ENCODE measurements at places on chromosomes 7 and 10.

DNA sequence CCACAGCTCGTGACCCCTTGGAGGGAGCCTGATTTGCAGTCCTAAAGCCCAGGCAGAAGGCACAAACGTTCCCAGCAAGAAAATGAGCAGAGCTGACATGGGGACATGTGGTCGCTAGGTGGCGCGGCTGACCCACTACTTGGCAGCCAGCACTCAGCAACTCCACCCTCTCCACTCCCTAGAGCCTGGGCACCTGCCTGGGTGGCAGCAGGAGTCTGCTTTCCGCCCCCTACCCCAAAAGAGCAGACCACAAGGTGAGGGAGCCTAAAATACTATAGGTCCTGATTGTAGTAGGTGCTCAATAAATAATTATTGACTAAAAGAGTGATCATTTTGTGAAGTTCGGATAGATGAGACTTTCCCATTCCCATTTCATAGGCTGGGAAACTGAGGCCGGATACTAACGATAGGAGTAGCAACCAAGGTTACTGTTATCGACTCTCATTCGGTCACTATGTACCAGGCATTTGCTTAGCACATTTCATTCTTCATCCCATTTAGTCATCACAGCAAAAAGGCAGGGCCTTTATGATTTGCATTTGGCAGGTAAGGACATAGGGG is 57.4 kb downstream of the NEUROG3 start:
- DNase-seq, result peak; percentile 83

- no peak for DNase-seq
Measured at GRCh38 chr7:157022681-157023588, 12.5 kb upstream of the MNX1 start.

GRCh38 chr7:3083350-3083749 is 39.7 kb upstream of the CARD11 start:
- no peak for DNase-seq

- DNase-seq, result no peak
Measured at GRCh38 chr10:78952686-78953085, 116.1 kb upstream of the ZMIZ1 start.

DNA sequence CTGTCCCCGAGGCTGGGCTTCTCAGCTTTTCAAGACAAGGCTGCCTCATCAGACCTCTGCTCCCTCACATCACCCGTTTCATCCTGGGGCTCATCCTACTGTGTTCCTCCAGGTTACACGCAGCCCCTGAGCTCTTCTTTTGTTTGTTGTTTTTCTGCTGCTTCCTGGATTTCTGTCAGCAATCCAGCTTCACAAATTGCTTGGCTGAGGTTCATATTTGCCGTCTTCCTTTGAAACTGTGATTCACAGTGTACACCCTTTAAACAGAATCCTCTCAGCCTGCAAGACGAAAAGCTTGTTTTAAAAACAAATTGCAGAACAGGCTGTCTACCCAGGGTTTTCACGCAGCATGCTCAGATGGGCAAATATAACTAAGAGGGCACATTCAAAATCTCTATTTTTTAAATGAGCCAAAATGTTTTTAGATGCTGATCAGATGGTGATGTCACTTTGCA is 39.1 kb upstream of the PARD3 start:
- DNase-seq, result no peak

GRCh38 chr7:142889816-142890215 is 4.3 kb upstream of the TRPV6 start:
- no peak for DNase-seq

- DNase-seq, result no peak
Measured at GRCh38 chr7:51198654-51199053, 118.0 kb downstream of the COBL start.

DNA sequence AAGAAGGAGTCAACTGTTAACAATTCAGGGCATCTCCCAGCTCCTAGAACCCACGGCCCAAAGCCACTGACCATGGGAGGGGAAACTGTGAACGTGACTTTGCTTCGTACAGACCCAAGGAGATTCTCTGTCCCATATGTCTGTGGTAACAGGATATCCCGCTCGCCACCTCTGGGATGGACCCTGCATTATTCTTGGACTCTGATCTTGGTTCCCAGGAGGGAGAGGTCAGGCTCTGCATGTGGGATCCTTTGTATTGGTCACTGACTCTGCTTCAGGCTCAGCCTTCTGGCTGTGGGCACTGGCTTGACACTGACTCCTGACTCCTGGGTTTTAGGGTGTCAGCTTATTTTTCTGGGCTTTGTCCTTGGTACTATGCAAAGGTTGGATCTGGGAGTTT is 13.5 kb upstream of the MBL2 start:
- DNase-seq, result no peak

- DNase-seq, result no peak
Measured at GRCh38 chr7:132336797-132337196, 239.5 kb downstream of the PLXNA4 start.

All from suppressor macrophage treated with lipopolysaccharide for 1 hour (primary cell).